ENCODE measurements at places on chromosomes 6 and 20.
A peak's percentile ranks its signal among the peaks of the same experiment; 100 is the strongest.

GRCh38 chr6:133841176-133841575, 47.7 kb upstream of the TCF21 start:
- no peak for DNase-seq

- no peak for DNase-seq
Measured at GRCh38 chr6:18102783-18103509, 19.5 kb downstream of the NHLRC1 start.

GRCh38 chr6:72758901-72759300, 137.0 kb downstream of the KCNQ5 start:
- DNase-seq, result no peak

- no peak for DNase-seq
Measured at GRCh38 chr6:110055387-110055735, 77.2 kb downstream of the GPR6 start.

DNA sequence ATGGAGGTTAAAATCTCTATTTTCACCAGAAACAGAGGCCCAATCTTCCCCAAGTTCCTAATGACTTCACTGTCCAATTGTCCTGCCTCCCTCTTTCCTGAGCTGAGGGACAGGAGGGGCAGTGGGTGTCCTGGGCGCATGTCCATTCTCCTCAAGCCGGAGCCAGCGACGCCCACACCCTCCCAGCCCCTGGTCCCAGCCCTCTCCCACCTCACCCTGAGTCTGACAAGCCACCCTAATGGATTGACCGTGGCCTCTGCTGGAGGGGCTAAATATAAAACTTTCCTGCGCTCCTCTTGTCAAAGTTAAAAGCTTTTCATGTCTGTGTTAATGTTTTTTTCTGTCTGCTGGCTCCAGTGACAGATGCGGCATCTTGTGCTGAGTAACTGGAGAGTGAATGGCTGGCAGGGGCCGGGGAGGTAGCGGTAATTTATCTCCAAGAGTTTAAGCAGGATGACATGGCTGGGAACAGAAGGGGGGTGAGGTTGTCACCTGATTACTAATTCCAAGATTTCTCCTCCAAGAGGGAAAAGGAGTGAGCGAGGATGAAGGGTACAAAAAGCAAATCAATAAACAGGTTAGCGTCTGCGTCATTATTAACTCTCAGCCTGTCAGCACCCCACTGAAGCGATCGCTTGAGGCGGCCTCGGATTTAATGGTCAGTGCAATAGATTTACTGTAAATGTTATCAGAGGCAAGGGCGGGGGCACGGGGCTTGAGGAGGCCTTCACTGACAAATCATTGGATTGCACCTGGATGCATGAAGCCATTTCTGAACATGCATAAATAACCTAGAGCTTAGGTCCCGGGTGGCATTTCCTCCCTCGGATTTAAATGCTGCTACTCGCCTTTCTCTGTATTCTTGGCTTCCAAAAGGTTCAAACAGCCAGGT, 118.1 kb upstream of the MAFB start:
- peak; percentile 40 for DNase-seq

DNA sequence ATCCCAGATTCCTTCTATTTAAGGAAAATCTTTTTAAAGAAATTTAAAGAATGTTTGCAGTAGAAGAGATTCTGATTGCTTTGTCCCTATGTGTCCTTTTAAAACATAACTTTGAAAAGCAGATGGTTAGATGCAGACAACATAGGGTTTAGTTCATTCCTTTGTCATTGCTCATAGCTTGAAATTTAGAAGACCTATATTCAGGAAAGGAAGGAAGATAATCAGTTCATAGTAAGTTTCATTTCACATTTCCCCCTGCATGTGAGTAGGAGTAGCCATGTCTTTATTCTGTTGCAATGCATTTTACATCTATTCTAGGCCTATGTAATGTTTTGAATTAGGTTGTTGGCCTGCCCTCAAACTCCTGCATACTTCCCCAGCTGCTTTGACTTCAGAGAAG, 197.9 kb upstream of the GRIK2 start:
- no peak for DNase-seq

DNA sequence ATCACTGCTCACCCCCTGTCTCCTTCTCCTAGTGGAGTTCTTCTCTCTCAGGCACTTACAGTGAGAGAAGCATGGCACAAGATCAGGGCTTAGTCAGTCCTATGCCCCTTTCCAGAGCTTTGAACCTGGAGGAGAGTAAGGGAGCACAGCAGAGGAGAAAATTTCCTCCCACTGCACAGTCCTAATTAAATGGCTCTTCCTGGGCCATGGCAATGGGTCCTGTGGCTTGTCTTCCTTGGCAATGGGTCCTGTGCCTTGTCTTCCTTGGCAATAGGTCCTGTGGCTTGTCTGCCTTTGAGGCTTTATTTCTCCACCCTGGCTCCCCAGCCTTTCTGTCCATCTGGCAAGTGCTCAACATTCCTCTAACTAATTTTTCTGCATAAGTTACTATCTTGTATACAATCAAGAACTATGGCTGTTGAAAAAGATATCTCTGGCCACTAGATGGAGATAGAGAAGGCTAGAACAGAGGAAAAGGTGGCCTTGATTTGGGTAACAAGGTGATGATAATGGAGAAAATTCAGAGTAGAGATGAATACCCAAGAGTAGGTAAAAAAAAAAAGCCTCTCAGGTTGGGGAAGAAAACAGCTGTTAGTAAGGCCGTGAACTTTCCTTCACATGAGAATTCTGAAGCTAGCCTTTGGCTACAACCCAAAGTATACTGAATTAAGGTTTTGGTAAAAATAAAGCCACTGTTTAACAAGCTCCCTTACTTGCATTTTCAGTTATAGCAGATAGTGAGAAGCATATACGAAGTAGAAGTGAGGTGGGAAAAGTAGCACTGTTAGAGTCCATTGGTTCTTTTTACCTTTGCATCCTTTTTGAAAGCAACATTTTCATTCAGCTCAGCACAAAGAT, 504.9 kb downstream of the DOK5 start:
- no peak for DNase-seq

DNA sequence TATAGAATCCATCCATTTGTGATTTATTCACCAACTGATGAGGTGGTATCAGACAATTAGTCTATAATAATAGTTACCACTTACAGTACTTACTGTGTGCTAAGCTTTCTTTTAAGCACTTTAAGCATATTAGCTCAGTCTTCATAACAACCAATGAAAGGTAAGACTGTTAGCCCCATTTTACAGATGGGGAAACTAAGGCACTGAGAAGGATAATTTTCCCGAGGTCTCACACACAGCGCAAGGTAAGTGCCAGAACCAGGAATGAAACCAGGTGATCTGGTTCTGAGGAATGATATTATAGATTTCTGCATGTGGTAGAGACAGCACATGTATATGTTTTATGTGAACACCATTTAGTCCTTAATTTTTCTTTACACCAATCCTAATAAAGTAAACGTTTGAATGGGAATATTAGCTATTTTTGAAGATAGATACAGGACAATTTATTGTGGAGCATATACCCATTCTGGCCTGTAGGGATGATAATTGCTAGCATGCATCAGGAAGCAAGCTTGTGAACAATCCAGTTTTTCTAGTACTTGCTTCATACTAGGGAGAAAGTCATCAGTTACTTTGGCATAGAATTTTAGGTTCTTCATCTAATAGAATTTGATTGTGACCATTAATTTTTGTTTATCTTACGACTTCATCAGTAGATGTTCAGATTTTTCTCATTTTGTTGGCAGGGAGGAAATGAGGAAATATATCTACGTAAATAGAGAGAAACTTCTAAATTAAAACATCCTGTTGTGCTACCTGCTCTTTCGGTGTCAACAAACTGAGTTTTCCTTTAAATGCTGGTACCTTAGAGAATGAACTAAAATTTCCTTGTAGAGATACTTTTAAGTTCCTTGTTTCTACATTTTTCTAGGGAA, 3.0 kb downstream of the YWHAB start:
- no peak for DNase-seq

DNA sequence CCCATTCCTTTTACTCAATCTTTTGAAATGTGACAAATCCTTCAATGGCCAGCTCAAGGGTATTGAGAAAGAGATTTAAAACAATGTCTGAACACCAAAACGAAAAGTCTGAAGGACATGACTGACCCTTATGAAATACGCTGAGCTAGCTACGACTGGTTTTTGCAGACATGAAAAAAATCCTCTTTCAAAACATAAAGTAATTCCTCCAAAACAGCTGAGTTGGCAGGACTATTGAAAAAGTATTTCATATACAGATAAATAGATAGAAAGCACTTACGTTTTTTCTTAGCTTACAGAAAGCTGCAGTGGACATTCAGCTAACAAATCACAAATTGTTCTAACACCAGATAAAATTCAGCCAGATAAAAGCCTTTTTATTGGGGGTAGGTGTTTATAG, 702.7 kb upstream of the AGPAT4 start:
- DNase-seq, result no peak

- no peak for DNase-seq
Measured at GRCh38 chr6:16805243-16805950, 44.1 kb upstream of the ATXN1 start.

DNA sequence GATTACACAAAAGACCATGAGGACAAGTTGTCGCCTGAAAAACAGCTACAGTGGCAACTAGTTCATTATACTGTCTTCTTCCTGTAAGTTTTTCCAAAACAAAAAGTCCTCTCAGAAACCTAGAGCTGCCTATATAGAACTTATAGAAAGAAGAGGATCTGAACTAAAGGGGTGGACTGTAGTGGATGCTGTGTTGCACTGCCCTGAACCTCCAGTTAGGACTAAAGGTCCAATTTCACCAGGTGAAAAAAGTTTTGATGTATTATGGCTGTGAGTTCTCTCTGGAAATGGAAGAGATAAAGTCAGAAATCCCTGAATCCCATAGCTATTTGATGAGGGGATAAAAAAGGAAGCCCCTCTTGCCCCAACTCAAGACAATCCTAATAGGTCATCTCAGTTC, 56.6 kb upstream of the TSHZ2 start:
- no peak for DNase-seq

DNA sequence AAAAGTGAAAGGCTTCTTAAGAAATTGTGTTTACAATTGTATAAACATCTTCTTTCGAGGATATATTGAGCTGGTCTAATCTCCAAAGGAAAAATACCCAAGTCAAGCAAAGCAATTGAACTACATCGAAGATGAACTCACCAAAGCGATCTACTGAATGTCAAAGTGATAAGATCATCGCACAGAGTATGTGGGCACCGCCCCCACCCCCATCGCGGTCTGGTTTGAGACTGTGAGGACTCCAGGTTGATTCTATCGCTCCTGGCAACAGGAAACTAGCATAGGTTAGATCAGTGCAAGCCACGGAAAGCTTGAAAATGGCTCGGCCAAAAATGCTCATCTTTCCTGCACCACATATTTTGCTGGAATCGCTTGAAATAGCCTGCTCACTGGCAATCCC, 133.2 kb upstream of the RPS6KA2 start:
- no peak for DNase-seq

DNA sequence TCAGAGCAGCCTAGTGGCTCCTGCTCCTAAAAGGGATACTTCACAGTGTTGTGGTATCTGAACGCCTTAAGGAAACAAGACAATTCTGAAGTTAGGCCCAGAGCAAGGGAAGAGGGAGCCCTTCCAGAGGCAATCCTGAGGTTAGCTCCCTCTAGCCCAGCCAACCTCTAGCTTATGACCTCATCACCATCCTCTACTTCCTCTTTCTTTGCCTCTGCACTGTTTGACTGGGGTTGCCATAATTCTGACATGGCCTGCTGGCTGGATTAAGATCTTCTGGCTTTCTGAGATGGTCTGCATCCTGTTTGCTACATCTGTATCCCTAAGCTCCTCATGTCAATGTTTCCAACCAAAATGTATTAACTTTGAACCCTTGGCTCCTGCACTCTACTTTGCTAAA, 23.3 kb upstream of the BMP2 start:
- no peak for DNase-seq

DNA sequence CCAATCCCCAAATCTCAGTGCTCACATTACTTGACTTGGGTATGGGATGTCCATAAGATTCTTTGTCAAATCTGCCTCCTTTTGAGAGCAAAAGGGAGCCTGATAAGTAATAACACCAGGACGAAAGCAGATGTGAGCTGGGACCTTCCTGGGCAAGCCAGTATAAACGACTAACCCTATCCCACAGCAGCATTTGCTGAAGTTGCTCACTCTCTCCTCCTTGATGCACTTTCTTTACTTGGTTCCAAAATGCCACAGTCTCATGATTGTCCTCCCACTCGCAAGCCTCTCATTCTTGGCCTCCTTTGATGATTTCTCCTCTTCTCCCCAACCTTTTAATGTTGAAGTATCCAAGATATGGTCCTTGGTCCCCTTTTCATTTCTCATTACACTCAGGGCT, 44.7 kb upstream of the TAGAP start:
- no peak for DNase-seq

DNA sequence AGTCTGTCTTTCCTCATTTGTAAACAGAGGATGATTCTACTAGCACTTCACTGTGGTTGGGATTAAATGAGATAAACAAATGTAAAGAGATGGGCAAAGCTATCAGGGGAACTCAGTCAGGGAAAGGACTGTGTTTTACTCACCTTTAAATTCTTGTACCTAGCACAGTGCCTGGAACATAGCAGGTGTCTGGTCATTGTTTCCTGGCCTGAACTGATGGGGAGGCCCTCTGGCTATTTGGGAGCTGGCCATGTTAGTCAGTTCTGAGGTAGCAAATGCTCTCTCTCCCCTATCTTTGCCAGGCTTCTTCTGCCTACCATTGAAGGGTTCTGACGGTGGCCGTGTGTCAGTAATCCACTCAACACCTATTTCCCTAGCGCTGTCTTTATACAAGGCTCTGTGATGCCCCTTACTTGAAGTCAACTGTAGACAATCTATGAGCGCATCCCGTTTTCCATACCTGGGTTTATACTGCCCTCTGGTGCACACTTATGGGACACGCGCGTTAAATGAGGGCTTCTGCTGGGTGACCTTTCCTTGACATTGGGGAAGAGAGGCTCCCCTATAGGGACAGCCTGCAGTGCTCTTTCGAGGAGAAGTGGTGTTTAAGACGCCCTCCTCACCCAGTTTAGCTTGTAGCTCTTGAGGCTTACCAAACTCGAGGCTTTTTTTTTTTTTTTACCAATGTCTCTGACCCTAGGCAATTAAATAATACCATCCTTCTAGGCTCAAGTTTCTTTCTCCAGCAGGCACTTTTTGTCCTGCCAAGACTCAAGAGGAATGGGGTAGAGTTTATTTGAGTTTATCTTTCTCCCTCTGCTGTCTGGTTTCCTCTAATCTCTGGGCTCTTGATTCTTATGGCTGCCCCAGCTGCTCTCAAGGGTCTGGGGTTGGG, 4.0 kb upstream of the SPATS1 start:
- DNase-seq, result peak; percentile 75

DNA sequence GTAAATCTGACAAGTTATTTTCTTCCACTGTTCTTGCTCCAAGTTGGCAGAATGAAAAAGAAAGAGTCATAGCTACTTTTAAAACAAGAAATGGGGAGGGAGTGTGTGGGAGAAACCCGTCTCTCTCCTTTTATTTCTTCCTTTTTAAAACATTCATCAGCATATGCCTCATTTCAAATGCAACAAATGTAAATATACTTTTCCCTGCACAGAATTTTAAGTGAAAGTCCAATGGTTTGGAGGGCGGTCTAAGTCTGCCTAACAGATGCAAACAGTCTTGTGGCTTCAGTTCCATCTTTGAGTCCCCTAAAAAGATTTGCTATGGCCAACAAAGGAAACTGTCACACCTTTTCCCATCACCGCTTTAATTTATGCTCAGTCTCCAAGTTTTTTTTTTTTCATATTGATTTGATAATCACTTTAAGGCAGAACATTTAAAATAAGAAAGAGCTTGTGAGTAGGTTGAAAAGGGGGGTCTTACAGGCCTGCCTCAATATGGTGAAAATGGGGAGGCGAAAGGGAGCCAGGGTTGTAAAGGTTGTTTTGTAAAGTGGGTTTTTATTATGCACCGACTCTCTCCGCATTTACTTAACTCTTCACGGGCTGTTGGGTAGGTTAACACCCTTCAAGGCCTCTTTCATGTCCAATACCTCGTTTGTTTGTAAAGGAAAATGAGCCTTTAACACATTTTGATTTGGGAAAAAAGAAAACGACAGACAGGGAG, 4.6 kb downstream of the TFAP2D start:
- DNase-seq, result no peak
